ENCODE measurements at places on chromosomes 11 and 22. TPM values are rescaled to one million over a fixed set of nuclear protein-coding genes. Genes with fewer than 3 reads are reported as not detected.

- no peak for DNase-seq
Observed at GRCh38 chr11:100632941-100633452, 54.1 kb upstream of the ARHGAP42 start.

DNA sequence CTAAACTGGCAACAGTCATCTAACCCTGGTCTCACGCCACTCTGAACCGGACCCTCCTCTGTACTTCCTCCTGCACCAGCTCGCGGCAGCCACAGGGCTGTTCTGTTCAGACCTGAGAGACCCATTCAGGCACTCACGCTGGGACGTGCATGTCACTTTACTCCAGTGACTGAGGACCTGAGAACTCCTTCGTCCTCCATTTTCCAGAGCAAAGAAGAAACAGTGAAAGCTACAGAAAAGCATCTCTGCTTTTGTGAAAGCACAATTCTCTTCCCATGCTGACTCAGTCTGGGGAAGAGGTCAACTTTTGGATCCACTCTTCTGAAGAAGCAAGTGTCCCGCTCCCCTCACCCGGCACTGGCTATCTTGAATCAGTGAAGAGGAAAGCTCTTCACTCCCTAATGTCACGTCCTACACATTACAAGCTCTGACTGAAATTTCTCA, 24.5 kb downstream of the PISD start:
- no peak for DNase-seq

- no peak for DNase-seq
Observed at GRCh38 chr11:126800009-126800408, 200.6 kb downstream of the KIRREL3 start.

- DNase-seq = peak; percentile 9
Observed at GRCh38 chr22:20013382-20013871, 3.2 kb downstream of the ARVCF start.

DNA sequence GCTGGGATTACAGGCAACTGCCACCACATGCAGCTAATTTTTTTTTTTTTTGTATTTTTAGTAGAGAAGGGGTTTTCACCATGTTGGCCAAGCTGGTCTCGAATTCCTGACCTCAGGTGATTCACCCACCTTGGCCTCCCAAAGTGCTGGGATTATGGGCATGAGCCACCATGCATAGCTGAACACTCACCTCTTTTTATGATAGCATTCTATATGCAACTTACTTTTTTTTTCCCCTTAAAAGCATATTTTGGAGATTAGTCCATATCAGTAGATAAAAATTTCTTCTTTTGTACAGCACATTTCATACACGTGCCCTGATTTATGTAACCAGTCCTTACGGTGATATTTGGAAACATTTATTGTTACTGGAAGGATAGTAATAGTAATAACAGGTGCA, 14.6 kb downstream of the GTPBP1 start:
- no peak for DNase-seq

GRCh38 chr11:65588199-65589054, 7.2 kb downstream of the KCNK7 start:
- no peak for DNase-seq

- DNase-seq = peak; percentile 56
Observed at GRCh38 chr11:120108154-120108784, 29.6 kb downstream of the TRIM29 start.

- DNase-seq = no peak
Observed at GRCh38 chr22:27989758-27990450, 70.8 kb upstream of the PITPNB start.

- DNase-seq = no peak
Observed at GRCh38 chr22:20238536-20238900, 29.6 kb downstream of the RTN4R start.

- DNase-seq = no peak
Observed at GRCh38 chr22:47209040-47209514, 446.6 kb downstream of the TBC1D22A start.

OR2AG2 gene
- 0.05 TPM for total RNA-seq

GLYATL1 gene
- total RNA-seq = 4.9 TPM

MRGPRX1 gene
- not detected for total RNA-seq

CCDC15 gene
- total RNA-seq = 7.0 TPM

Data from thymus (tissue), 14 donors.